Stimulated activated CD8-positive, alpha-beta memory T cell treated with anti-CD3 and anti-CD28 coated beads, Interleukin-15, amount 100 ng/mL, for 48 hours (primary cell): ENCODE measurements at places on chromosomes 4 and X.

DNA sequence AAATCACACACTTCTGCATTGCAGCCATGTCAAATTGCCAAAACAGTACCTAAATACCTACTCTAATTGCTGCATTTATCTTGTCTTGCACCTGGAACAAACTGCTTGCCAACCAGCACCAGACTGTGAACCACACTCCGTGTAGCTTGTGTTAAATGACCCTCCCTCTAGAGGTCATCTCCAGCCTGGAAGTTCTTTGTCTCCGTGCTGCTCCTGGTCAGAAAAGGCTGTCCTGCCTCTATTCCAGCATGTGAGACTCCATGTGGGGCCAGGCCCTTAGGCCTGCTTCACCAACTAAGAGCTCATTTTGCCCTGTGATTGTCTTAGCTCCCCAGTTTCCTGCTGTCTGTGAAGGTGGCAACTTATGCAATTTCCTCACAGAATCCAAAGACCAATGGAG is 28.3 kb downstream of the CNGA2 start:
- no peak for DNase-seq

GRCh38 chr4:158535130-158535614 is 13.5 kb downstream of the RXFP1 start:
- no peak for DNase-seq

DNA sequence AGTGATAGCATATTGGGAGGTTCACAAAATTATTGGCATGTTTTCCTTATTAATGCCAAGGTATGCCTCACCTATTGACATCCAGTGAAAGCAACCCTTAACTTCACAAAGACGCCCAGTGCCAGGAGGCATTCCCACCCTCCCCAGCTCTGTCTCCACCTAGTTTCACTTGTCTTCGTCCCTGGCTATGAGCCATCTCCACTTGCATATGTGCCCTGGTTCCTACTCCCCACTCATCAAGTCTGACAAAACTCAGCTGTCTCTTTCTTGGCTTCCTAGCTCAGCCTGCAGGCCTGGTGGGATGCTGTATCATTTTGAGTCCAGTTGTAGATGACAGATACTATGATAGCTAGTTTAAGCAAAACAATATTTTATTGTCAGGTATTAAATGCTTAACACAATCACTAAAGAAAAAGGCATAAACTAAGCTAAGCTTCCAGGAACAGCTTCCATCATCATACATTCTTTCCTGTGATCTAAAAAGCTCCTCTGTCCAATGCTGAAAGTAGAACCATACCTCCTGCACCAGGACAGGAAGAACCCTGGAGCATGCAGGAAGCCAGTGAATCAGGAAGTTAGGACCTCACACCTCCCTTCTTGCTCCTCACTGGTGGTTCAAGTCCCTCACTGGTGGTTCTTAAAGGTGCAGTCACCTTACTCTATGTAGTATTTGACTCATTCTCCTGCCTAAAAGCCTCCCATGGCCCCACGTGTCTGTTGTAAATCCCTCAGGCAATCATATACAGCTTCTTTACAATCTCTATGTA is 410.3 kb upstream of the RASGEF1B start:
- no peak for DNase-seq

GRCh38 chr4:7964459-7964858 is 24.8 kb upstream of the AFAP1 start:
- DNase-seq: no peak

GRCh38 chr4:3305610-3306371 is 13.0 kb downstream of the RGS12 start:
- no peak for DNase-seq

GRCh38 chr4:84799318-84799717 is 167.2 kb downstream of the WDFY3 start:
- no peak for DNase-seq

- DNase-seq: no peak
These were observed 38.9 kb downstream of the TKTL1 start for GRCh38 chrX:154334496-154334895.

DNA sequence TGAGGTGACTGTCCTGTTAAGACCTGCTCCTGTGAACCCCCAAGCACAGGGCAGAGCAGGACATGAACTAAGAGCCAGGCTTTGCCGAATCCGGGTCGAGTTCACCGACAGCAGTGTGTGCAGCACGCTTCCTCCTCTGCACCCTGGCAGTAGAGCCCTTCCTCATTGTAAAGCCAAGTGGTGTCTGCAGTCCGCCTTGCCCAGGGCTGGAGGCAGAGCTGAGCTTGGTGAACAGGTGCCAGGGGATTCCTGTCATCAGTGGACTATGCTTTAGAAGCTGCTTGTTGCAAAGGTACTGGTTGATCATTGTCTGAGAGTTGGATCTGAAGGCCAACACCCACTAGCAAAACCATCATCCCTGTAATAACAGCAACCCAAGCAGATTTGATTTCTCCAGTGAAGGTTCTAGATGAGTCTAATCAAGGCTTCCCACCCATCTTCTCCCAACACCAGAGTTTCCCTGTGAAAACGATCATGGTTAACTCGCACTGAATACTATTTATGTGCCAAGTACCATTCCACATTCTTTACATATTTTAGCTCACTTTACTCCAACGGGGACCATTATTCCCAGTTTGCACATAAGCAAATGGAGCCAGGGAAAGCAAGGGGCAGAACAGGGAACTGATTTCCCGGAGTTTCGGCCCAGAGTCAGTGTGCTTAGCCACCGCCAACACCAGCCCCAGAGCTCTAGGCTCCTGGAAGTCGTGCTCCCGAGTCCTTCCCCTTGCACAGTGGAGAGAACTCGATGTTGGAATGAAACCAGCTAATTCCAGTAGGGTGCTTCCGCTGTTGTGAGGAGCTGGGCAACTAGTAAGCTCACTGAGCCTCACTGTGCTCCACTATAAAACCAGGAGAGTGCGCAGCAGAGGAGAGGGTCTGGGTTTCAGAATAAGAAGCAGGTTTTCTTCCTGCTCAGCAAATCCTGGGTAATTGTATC is 1.4 kb upstream of the SLC34A2 start:
- DNase-seq: no peak

- DNase-seq: no peak
These were observed 87.5 kb downstream of the RBM46 start for GRCh38 chr4:154868414-154869194.

GRCh38 chr4:171676555-171677215 is 136.5 kb upstream of the GALNTL6 start:
- DNase-seq: no peak

GRCh38 chr4:87363552-87363951 is 27.4 kb downstream of the HSD17B11 start:
- DNase-seq: no peak

DNA sequence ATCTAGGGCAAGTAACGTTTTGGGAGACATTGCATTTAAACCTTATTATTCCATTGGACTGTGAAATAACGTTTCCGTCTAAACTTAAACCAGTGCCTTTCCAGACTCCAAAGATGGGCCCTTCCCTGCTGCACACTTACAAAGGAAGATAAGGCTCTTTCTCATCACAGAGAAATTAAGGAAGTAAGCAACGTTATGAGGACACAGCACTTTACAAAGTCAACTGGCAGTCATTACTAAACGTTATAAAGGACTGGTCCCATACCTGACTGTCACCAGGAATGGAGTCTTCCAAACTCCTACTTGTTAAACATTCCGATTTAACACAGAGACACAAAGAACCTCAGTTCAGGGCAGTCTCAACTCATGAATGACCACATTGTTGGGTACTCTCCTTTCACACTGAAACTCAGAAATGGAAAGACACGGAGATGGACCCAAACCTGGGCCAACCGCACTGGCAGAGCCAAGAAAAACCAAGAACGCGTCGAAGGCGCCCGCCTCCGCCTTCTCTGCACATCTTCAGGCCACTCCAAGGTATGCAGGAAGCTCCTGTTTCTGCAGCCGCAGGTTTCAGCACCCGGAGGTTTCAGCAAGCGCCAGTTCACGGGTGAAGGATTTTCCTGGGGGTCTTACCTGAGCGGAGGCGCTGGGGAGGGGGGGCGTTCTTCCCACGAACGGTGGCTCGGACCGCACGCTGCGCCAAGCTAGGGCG is 670 bp downstream of the PAPSS1 start:
- peak; percentile 8 for DNase-seq

GRCh38 chr4:112120021-112120420 is 25.2 kb upstream of the FAM241A start:
- no peak for DNase-seq

GRCh38 chr4:3518511-3518880 is 13.7 kb downstream of the LRPAP1 start:
- DNase-seq: no peak

DNA sequence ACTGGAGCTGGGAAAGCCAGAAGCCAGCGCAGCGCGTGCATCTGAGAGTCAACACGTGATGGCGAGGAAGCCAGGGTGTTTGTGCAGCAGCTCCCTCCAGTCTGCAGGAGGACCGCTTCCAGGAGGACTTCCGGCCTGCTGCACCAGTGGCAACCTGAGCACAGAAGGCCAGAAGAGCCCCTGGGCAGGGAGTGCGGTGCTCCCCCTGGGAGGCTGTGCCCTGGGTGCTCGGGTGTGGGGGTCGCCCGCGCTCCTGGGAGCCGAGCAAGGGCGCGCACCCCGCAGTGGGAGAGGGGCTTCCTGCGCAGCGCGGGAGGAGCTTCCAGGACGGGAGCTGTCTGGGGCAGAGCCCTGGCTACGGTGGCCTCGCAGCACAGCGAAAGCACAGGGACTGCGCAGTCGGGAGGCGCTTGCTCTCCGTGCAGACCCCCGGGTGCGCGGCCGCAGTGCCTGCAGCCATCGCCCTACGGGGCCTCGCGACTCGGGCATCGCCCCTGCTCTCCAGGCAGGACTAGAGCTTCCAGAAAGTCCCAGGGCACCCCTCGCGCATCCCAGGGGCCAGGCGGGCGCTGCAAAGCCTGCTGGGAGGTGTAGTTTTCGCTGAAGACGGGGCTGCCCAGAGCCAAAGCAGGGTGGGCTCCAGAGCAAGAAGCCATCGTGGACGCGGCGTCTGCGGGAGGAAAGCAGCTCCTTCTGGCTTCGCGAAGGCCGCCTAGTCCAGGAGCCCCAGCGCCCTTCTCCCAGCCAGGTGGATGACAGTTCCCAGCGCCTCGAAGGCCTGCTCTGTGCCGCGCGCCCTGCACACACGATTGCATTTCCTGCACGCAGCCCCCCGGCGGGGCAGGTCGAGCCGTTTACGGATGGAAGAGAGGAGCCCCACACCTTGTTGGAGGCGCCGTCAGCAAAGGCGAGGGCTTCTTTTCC is 24.1 kb upstream of the WFS1 start:
- DNase-seq: no peak

- DNase-seq: no peak
These were observed 73.1 kb downstream of the FBXO8 start for GRCh38 chr4:174210354-174210753.

GRCh38 chr4:146222313-146222712 is 8.0 kb downstream of the REELD1 start:
- DNase-seq: no peak

- DNase-seq: no peak
These were observed 87.3 kb downstream of the PRSS12 start for GRCh38 chr4:118265312-118266144.

DNA sequence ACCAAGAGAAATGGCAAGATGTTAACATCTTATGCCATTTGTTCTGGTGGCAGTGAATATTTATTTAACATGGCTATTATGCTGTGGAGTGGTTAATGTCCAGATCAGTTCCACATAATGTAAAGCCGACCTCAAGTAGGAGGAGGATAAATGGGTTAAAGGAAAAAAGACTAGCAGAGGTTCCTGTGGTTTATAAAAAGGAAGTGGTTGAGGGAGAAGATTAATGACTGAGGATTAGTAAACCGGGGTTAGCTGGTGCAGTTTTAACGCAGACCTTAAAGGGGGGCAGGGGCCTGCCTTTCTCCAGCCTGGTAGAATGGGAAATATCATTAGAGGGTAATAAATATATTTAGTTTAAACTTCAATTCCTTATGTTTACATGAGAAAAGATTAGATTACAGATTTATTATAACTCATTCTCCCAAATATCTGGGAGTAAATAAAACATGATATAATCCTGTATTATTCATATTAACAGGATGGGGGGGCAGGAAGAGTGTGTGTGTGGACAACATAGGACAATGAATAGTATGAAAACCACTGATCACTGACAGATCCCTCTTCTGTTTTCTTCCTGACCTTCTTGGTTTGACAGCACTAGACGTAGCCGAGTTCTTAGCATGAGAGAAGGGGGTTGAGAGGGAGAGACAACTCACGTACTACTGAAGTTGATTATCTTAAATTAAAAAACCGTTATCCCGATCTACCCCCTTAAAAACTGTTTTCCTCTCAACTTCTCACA is 124.1 kb upstream of the LIMCH1 start:
- DNase-seq: no peak

DNA sequence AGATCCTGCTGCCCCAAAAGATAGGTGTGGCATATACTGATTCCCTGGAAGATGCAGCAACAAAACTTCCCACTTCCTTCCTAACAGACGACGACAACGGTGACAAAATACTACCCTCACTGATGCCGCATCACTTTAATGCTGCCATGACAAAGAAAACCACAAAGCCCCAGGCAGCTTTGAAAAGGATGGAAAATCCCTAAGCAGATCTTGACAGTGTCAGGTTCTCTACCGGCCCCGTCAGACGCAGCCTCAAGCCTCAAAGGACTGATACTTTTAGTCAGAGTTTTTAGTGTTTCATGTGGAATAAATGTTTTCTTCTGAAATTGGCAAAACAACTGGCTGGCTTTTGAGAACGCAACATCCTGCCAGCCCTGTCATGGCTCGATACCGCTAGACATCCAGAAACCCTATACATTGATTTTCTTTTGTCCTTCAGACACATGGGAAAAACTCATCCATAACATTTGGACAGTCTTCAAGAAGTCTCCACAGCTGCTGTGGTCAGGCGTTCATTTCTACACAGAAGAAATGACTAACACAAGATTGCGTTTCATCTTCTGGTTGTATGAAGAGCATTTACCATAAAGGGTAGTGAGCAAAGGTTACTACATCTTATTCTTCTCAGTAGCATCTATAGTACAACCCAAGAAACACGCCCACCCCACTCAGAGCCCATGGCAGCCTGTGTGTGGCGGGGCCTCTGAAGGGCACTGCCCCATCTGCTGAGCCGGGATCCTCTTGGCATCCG is 60.1 kb downstream of the GATB start:
- no peak for DNase-seq

- no peak for DNase-seq
These were observed 37.2 kb downstream of the IDS start for GRCh38 chrX:149467920-149468319.

DNA sequence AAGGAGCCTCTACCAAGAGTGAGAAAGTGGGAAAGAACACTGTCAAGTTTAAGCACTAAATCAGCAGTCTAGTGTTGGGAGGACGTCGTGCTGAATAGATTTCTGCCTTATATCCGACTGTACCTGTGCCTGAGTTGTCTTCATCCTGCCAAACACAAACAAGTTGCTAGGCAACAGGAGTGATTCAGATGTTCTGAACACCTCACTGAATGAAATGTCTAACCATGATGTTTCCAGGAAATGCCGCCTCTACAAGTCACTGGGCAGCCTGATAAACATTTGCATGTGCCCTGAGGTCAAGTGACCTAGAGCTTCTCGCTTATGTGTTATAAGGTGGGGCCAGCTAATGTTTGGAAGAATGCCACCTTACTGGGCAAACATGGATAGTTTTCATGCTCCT is 37.9 kb downstream of the SGMS2 start:
- DNase-seq: no peak

- no peak for DNase-seq
These were observed 10.1 kb downstream of the SEC24D start for GRCh38 chr4:118825799-118826198.
